Mammary epithelial cell (primary cell): ENCODE measurements at places on chromosomes 6 and 20. TPM values are rescaled to one million over a fixed set of nuclear protein-coding genes. Genes with fewer than 3 reads are reported as not detected.

DNA sequence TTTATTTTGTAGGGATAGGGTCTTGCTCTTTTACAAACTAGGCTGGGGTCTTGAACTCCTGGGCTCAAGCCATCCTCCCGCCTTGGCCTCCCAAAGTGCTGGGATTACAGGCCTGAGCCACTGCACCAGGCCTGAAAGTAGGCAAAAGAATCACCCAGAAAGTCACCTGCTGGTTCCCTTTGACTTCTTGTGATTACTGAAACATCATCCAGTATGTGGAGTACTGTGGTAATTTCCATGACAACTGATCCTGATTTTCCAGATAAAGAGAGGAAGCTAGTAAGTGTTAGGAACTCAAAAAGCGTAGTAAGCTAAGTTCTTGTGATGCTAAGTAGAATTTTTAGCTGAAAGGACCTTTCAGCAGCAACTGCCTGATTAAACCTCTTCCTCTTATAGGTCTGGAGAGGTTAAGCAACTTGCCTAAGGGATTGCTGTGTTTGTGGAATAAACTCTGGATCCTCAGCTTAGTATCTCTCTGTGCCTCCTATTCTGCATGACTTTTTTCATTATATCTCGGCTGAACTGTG, 16.8 kb downstream of the RALY start:
- no peak for DNase-seq

DNA sequence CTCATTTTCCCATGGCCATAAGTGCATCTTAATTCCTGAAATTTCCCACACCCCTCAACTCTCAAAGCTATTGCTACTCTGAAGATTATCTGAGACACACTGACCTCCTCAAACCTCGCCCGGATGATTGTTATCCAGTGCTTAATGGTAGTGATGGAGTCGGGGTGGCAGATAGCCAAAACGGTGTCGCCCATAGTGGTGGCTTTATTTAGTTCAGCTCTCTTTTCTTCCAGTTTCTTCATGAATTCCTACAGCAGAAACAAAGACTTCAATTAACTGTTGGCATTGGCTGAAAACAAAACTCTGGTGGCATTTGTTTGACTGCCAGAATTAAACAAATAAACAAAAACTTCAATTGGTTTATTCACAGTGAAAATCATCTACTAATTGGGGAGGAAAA, 165.4 kb downstream of the DST start:
- no peak for DNase-seq

- no peak for DNase-seq
Measured at GRCh38 chr6:163603395-163603794, 188.9 kb downstream of the QKI start.

Gene AVP
- not detected for polyA plus RNA-seq

- no peak for DNase-seq
Measured at GRCh38 chr20:63253438-63254231, 628 bp downstream of the NKAIN4 start.
